ENCODE measurements at places on chromosomes 5 and 9.

GRCh38 chr5:54387659-54388232 is 67.8 kb upstream of the HSPB3 start:
- no peak for DNase-seq

GRCh38 chr5:125484742-125485641 is 738.6 kb upstream of the ZNF608 start:
- DNase-seq = no peak

DNA sequence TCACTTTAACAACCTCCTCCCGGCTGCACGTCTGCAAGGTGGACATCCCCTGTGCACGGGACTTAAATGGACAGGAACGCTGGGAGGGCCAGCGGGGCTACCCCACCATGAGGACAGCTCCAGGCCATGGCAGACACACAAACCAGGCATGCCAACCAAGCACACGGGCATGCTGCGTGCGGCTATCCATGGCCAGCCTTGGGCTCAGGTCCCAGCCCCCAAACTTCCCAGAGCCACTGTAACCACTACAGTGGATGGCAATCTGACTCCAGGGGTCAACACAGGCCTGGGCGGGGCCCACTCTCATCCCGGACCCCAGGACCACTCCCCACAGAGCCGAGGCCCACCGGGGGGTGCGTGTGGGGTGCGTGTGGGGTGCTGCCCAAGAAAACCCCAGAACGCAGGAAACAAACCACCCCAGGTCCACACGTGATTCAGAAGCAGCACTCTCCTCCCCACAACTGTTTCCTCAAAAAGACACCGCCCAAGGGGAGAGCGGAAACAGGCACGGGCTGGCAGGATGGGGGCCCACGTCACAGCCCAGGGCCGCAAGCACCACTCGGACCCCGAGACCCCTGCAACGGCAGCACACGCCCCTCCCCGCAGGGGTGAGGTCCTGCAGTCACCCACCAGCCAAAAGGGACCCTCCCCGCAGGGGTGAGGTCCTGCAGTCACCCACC is 7.4 kb downstream of the SLC12A7 start:
- peak; percentile 22 for DNase-seq

GRCh38 chr5:61162832-61163567 is 732 bp upstream of the SMIM15 start:
- DNase-seq = no peak

DNA sequence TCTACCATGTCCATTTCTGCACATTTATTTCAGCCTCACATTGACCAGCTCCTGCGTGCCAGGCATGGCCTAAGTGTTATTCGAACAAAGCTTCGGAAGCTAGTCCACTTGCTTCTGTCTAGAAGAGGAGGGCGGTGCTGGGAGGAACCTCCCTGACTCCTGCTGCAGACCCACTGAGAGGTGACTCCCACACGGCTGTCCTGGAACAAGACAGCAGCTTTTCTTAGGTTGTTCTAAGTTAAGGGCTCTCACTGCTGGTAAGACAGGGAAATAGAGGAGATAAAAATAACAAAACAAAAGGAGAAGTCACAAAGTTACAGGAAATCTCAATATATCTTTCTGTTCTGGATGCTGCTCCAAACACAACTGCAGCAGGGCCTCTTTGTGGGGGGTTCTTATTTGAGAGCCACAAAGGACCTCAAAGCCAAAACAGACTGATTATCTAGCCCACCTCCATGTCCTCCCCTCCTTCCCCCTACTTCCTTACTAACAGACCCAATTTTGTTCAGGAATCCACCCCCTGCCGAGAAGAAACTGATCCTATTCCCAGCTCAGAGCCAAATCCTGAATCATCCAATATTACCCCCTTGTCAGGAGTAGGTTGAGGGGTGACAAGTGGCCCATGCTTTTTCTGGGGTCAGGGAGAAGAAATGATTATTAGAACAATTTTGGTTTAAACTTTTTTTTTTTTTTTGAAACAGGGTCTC is 28.4 kb upstream of the KCNIP1 start:
- no peak for DNase-seq

- peak; percentile 35 for DNase-seq
Measured at GRCh38 chr5:72138943-72139521, 31.8 kb downstream of the MAP1B start.

DNA sequence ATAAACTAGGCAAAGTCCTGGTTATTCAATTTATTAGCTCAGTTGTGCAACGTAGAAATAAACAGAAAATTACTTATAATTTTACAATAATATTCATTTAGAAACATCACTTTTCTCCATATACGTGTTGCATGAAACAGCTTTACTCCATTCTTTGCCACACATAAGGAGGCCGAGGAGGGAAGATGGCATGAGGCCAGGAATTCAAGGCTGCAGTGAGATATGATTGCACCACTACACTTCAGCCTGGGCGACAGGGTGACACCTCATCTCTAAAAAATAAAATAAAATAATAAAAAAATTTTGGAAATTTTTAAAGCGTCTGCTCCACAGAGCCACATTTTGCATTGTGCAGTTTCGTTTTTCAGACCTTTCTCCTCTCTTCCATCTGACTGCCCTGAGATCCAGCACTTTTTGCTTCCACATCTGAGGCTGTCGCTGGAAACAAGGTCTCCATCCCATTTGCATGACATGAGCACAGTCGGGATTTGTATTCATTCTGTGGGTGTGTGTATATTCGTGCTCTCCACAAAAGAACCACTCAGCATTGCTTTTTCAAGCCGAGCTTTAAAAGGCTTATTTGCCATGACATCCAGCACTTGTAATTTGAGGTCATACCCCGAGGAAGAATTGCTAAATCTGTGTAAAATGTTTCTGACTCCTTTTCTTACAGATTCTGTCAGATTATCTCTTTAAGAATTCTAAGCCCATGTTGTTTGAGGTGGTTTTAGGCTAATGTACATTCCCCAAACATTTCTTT is 98.6 kb upstream of the MSX2 start:
- DNase-seq = no peak

All from activated CD4-positive, alpha-beta memory T cell treated with anti-CD3 and anti-CD28 coated beads for 36 hours (primary cell).